ENCODE measurements at places on chromosomes 13 and 19.

- no peak for DNase-seq
Measured at GRCh38 chr13:20156702-20157101, 4.2 kb downstream of the GJA3 start.

GRCh38 chr19:4258181-4258580 lies 11.3 kb downstream of the YJU2 start:
- DNase-seq: no peak

DNA sequence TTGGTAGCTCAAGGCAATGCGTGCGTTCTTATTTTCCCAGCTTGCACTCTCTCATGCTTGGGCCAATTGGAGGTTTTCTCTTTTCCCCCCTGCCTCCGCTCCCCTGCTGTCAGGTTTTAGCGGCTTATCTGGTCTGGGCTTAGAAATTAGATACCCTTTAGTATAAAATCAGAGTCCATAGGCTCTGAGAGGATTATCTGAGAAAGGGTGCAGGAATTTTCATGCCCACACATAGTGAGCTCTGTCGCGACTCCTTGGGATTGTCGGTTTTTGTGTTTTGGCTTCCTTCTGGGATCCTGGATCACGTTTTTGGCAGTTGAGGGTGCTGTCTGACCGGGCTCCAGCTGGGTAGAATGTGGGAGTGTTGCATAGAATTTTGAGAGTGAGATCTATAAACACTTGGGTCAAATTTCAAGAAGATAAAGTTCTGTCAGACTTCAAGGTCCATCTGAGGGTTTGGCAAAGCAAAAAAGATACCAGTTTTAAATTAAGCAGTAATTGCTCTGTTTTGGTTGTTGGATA lies 12.4 kb downstream of the CHAF1A start:
- no peak for DNase-seq

DNA sequence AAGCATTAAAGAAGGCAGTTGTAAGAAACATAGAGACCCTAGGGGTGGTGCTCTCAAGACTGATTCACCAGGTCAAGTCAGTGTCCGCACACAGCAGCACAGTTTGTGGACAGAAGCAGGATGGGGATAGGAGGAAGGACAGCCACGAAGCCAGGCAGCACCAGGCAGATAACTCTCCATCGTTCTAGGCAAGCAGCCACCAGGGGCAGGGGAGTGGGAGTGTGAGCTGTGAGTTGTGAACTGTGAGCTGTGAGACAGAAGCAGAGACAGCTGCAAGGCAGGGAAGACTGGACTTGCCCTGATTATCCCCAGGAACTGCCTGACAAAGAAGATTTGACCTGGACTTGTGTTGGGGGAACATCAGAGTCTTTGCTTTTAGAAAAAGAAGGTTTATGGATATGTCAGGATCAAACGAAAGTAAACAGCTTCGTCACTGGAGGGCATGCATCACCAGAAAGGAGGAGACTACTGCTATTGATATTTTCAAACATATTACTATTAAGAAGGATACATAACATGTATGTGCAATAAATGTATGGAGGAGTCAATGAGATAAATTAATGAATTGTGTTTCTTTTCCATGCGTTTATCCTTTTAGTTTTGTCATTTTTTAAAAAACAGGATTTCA lies 286.1 kb downstream of the IRS2 start:
- DNase-seq: no peak

DNA sequence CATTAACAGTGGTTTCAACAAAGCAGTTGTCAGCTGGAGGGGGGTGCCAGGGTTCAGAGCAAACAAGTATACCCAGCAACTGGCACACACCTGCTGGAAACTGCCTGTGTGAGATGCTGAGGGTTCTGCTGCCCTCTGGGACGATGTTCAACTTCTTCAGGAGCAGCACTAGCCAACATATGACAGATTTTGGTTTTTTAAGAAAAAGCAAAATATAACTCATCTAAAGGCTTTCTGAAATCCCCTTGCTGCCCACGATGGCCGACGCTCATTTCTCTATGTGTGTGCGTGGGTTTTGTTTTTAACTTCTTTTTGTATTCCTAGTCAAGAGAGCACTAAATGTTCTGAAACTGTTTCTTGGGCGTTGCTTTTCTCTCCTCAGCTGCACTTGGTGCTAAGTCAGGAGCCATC lies 79.9 kb downstream of the MRPL57 start:
- no peak for DNase-seq

DNA sequence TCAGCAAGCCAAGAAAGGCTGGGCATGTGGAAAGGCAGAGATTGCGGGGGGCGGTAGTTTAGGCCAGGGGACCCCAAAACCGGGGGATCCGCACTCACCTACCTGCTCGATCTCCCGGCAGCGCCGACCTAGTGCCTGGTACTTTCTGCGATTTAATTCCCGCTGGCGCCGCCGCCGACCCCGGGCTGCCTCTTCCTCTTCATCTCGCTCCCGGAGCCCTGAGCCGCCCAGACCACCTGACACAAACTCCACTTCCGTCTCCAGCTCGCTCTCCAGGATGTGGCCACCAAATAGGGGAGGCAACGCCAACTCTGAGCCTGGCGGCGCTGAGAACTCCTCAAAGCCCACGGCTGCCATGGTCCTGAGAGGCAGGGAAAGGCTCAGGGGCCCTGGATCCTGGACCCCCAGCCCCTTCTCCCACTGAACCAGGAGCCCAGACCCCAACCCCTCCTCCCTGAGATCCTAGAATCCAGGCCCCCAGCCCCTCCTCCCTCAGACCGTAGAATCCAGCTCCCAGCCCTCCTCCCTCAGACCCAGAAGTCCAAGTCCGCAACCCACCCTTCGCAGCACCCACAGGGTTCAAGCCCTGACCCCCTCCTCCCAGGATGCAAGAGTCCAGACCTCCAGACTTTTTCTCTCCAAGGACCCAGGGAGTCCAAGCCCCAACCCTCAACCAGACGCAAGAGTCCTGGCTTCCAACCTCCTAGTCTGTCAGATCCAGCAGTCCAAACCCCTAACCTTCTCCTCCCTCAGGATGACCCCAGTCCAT lies 933 bp downstream of the TFPT start:
- DNase-seq: peak; percentile 75

GRCh38 chr19:5001615-5002014 lies 32.7 kb downstream of the KDM4B start:
- DNase-seq: no peak

DNA sequence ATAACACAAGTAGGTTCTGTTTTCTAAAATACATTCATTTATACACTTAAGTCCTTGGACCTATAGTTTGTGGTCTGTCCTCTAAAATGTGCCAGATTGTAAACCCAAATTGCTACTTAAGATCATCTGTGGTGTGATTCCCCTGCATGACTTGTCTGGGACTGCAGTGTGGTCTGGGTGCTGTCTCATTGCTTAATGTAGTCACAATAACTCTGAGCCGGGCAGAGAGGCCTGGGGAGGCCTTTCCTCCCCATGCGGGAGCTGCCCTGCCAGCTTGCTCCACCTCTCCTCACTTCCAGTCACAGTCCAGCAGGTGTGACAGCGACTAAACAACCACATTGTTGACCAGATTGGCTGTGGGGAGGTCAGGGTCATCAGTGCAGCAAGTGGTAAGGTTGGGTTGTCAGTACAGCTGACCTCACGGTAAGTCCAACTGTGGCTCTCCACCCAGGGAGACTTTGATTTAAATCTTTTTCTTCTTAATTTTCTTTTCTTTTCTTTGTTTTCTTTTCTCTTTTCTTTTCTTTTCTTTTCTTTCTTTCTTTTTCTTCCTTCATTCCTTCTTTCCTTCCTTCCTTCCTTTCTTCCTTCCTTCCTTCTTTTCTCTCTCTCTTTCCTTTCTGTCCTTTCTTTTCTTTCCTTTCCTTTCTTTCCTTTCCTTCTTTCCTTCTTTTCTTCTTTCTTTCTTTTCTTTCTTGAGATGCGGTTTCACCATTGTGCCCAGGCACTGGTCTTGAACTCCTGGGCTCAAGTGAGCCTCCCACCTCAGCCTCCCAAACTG lies 4.4 kb upstream of the TUBA3C start:
- DNase-seq: no peak

DNA sequence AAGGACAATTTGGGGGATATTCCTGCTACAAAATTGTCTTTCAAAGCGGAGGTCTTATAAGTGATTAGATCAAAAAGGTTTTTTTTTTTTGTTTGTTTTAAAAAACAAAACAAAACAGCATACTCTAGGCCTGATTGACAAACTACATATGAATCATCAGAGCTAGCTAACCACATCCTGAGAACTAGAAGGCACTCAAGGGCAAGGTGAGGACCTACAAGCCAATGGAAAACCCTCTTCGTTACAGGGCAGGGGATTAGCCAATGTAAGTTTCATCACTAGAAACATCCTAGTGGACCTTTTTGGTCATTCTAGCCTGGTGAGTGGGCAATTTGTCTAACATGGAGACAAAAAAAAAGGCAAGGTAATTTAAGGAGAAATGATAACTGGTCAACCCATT lies 428.6 kb downstream of the RFC3 start:
- DNase-seq: no peak

DNA sequence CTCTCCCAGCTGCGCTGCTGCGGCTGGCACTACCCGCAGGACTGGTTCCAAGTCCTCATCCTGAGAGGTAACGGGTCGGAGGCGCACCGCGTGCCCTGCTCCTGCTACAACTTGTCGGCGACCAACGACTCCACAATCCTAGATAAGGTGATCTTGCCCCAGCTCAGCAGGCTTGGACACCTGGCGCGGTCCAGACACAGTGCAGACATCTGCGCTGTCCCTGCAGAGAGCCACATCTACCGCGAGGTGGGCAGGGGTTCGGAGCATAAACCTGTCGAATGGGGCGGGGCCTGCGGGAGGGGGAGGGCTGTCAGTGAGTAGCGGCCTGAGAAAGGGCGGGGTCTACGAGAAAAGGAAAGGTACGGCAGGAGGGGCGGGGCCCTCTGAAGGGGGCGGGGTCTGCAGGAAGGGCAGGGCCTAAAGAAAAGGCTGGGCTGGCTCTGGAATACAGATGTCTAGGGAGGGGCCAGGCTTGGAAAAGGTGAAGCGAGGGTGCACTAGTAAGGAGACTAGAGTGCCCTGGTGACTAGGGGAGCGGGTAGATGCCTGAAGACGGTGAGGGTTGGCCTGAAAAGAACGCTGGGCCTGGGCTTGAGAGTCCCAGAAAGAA lies 3.6 kb downstream of the CD37 start:
- DNase-seq: no peak

DNA sequence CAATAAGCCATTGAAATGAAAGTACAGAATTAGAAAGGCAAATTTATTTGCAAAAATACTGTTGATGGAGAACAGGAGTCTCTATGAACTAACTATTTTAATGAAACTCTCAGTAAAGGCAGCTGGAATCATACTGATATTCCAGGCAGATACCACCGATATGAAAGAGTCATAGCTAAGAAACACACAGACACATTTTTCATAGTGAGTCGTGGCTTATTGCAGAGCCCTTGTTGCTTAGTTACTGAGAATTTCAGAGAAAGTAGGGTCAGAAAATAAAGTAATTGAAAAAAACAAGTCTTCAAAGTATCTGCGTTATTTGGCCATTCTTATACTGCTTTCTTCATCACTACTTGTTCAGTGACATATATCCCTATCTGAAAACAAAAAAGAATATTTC lies 1890.9 kb downstream of the PCDH9 start:
- no peak for DNase-seq

DNA sequence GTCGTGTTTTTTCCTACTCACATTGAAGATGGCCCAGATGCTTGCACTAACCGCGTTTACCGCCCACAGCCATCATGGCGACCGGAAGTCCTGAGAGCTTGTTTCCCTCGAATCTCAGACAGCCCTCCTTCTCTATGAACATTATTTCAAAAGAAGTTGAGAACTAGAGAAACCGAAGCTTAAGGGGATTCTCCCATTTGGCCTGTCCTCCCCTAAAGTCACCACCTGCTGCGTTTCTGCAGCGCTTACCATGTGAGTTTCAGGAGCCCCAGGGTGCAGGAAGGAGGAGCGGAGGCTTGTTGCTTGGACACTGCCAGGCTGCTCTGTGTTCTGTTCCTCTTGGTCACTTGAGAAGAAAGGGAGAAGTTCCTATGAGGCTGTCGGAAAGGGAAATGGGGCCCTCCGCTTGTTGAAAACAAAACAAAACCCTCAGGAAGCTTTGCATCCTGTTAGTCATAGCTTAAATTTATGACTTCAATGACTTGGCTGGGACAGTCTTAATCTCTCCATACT lies 6.2 kb downstream of the CARD8 start:
- peak; percentile 81 for DNase-seq

- no peak for DNase-seq
Measured at GRCh38 chr13:29688193-29688592, 92.7 kb upstream of the SLC7A1 start.

DNA sequence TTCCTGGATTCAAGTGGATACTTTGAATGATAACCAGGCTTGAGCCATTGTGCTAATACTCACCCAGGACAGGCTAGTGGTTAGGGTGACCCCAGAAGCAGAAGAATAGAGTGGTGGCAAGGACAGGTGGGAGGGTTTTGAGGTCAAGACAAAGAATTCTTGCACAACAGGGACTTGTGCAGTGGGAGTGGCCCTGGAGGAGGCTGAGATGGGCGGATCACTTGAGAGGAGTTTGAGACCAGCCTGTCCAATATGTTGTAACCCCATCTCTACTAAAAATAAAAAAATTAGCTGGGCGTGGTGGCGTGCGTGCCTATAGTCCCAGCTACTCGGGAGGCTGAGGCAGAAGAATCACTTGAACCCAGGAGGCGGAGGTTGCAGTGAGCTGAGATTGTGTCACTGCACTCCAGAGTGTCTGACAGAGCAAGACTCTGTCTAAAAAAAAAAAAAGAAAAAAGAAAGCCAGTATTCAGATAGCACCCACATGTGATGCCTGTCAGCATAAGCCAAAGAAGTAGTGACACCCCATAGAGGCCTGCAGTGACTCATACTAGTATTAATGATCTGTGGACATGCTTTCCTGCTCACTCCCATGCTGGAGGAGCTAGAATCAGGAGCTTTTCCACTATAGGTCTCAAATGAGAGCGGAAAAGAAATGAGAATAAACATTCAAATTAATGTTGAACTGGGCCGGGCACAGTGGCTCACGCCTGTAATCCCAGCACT lies 78.7 kb downstream of the RNF17 start:
- no peak for DNase-seq

GRCh38 chr13:20624213-20624612 lies 57.3 kb downstream of the IFT88 start:
- DNase-seq: no peak

DNA sequence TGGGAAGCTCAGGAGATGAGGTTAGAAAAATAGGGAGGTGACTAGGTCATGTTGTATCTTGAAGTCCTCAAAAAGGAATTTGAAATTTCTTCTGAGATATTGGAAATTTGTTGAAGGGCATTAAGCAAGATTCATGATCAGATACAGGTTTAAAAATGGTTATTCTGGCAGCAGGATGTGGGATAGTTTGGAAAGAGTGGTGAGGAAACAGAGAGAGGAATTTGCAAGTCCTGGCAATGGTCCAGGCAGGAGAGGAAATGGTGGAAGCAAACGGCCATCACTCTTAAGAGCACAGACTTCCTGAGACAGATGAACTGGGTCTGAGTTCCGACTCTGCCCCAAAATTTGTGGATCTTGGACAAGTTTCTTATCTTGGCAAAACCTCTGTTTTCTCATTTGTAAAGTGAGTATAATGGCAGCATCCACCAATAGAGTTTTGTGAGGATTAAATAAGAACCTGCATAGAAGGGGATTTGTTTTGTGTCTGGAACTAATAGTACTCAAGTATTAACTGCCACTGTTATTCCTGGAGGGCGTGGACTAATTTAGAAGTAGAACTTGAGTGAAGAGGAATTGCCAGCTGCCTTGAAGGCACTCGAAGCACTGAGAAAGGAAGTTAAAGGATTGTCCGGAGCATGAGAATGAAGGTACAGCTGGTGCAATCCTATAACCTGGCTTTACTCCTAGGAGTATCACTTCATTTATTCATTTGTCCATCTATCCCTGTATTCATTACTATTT lies 99.6 kb downstream of the CCNA1 start:
- DNase-seq: no peak

Measured in CD8-positive, alpha-beta T cell (primary cell).